ENCODE measurements at places on chromosomes 1 and 21. TPM values are rescaled to one million over a fixed set of nuclear protein-coding genes. Genes with fewer than 3 reads are reported as not detected.

The SFN gene
- total RNA-seq: 0.40 TPM

GRCh38 chr1:29208442-29208841 lies 22.3 kb downstream of the MECR start:
- no peak for DNase-seq

DNA sequence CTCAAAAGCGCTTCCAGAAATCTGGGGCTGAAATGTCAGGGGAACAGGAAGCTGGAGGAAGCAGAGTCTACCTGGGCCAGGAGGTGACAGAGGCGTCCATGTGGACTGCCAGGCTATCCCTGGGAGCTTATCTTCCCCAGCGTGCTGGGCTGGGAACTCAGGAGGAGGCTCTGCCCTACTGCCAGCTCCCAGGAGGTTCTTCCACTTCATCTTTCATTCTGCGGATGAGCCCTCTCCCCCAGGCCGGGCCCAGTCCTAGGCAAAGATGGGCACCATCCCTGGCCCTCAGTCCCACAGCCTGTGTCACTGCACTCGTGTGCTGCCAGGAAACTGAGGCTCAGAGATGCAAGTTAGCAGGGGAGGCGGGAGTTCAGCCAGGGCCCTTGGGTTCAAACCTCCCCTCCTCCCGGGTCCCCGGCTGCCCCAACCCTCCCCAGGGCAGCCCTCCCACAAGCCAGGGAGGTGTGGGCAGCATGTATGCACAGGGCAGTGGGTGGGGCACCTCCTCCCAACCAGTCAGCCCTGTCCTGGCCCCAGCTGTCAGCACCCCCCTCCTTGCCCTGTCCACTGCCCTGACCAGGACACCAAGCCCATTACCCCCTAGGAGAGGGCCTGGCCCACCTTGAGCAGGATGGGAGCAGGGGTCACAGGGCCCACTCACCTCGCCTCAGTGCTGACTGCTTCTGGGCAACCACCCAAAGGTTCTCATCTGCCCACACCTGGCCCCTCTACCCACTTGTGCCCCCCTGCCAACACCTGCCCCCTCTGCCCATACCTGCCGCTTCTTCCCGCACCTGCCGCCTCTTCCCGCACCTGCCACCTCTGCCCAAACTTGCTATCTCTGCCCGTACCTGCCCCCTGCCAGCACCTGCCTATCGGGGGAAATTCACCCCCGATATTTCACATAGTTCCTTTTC lies 226.0 kb downstream of the NPHP4 start:
- no peak for DNase-seq

The FCMR gene
- 1.3 TPM for total RNA-seq
